T-helper 9 cell (primary cell): ENCODE measurements at places on chromosomes 7 and 10.

DNA sequence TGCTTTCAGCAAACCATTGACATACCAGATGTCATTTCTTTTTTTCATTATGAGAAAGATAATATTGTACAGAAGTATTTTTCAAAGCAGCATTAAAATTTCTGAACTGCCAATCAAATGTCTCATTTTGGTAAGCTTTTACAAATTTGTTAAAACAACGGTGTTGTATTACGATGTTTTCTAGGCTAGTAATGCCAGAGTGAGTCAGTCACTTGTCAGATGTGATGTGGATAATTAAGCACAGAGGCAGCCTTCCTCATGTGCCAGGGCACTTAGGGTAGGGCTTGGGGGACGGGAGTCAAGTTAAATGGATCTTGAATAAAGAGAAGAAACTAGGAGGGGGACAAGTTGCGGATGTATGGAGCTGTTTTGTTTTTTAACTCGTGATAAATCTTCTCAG, 10.1 kb downstream of the PSTK start:
- no peak for DNase-seq

GRCh38 chr7:44533301-44534055, 7.7 kb downstream of the NPC1L1 start:
- DNase-seq: no peak

- no peak for DNase-seq
Observed at GRCh38 chr10:68594405-68594804, 34.3 kb downstream of the TET1 start.

DNA sequence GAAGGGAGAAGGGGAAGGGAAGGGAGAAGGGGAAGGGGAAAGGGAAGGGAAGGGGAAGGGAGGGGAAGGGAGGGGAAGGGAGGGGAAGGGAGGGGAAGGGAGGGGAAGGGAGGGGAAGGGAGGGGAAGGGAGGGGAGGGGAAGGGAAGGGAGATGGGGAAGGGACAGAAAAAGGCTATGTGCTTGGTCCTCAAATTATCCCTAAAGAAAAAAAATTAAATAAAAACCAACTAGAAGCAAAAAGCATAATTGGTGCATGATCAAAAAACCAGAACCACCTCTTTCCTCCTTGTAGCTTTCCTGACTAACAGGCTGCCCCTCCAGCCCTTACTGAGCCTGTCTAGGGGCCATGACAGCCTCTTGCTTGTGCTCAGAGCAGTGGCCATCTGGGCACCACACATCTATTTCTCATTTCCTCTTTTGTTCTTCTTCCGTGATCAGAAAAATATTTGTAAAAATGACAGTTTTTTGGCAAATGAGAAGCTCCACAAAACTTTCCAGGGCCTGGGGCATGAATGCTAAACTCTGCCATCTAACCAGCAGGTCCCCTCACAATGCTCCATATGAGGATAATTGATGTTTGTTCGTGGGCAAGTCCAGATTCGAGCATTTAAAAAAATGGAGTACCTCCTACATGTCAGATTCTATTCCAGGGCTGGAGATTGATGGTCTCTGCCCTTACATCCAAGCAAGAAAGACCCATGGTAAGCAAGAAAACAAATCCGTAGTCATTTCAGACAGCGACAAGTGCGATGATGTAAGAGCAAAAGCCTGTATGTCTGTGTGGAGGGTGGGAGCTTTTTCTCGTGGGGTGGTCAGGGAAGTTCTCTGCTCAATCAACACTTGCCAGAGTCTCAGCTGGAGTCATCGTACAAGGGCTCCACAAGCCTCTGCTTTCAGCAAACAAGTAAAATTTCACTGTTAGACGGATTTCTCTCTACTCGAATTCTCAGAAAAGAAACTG, 320.9 kb downstream of the WDR11 start:
- no peak for DNase-seq

- peak; percentile 20 for DNase-seq
Observed at GRCh38 chr10:24518981-24519597, 204.6 kb downstream of the ARHGAP21 start.

GRCh38 chr10:82440775-82441174, 565.8 kb downstream of the NRG3 start:
- DNase-seq: no peak

- no peak for DNase-seq
Observed at GRCh38 chr10:59002011-59002410, 174.4 kb upstream of the PHYHIPL start.

DNA sequence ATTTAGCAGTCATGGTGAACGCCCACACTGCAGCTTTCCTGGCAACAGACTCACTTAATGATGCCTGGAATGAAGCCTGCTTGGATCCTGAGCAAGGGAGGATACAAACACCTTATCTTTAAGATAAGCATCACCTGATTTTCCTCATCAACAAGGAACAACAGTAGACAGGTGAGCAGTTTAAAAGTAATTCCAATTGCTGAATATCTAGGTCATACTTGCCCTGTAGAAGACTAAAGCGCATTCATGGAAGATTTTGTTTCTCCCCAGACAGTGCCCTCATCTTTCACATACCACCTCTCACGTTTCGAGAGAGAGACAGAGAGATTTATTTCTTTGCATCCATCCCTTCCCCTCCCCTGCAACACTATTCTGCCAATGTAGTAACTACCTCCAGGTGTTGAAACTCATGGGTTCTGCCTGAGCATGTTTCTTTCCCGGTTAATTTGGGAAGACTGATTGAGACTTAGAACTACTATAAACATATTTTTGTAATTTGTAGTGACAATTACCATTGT, 660.7 kb downstream of the PARD3 start:
- no peak for DNase-seq

DNA sequence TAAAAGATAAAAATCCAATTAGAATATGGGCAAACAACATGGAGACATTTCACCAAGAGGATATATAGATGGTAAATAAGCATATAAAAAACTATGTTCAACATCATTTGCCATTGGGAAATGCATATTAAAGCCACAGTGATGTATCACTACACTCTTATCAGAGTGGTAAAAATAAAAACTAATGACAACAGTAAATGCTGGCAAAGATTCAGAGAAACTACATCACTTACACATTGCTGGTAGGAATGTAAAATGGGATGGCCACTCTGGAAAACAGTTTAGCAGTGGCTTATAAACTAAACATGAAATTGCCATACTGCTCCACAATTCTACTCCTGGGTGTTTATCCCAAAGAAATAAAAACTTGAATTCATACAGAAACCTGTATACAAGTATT, 59.2 kb downstream of the CROT start:
- DNase-seq: no peak

- no peak for DNase-seq
Observed at GRCh38 chr10:48288661-48289060, 14.2 kb upstream of the FRMPD2 start.

- DNase-seq: no peak
Observed at GRCh38 chr7:140267381-140268226, 90.8 kb upstream of the KDM7A start.
